GM12878 (cell line): ENCODE measurements at places on chromosomes 3 and 15. TPM values are rescaled to one million over a fixed set of nuclear protein-coding genes. Genes with fewer than 3 reads are reported as not detected.
A peak's percentile ranks its signal among the peaks of the same experiment; 100 is the strongest.

RHO gene
- total RNA-seq, result not detected in 2 replicates

DNA sequence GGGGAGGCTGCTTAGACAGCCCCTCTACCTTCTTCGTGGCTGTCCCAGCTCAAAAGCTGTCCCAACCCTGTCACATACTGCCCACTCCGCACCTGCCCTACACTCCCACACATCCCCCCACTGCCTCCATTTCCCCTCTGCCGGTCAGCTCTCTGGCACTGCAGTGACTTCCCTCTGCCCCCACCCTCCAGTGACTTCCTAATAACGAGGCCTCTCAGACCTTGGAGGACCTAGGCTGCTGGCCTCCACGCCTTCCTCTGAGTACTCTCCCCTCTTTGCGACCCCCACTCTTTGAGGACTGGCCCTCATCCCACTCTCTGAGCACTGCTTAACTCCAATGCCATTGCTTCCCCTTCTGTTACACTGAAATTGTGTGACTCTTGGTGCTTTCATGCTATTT lies 45.3 kb downstream of the KY start:
- H3K4me3 ChIP-seq, result no peak overlapping the region
- H3K27me3 ChIP-seq, result no peaks in the 10 kb centered on the region
- no peaks in the 10 kb centered on the region for H3K4me1 ChIP-seq
- no peaks in the 10 kb centered on the region for H3K36me3 ChIP-seq
- H3K27ac ChIP-seq, result no peak overlapping the region

C15orf62 gene
- 0.24 and 0.56 TPM in 2 replicates for total RNA-seq

GRCh38 chr3:170081079-170081741 lies 43.4 kb downstream of the GPR160 start:
- H3K27ac ChIP-seq, result no peak overlapping the region
- no peak overlapping the region for H3K4me3 ChIP-seq
- DNase-seq, result no peak
- no peaks in the 10 kb centered on the region for H3K4me1 ChIP-seq

KNG1 gene
- 0.21 and 0.24 TPM in 2 replicates for total RNA-seq

DNA sequence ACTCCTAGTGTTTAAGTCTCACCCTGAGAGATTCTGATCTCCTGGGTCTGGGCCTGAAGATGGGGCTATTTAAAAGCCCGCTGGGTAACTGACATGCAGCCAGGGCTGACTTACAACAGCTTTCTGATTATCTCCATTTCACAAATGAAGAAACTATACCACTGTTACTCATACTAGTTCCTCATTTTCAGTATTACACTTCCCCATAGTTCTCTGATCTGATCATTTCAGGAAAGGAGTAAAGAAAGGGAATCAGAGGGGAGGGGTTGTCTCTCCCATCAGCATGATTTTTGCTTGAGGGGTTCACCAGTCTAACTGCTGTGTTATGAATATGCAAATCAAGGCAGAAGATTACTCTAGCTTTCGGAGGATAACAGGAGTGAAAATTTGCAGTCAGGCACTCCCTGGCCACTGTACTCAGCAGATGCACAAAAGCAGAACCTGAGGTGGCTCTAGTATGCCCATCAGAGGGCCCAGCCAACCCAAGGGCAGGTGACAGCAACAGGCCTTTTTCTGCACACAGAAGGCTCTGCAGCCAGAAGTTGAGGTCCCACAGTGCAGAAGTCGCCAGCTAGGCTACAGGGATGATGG lies 59.4 kb downstream of the DAPK2 start:
- peak overlapping the region; percentile 1; the same call in 1 of the 2 replicates for H3K4me3 ChIP-seq
- H3K4me1 ChIP-seq, result peaks cover 77% of the 10 kb centered on the region
- H3K27me3 ChIP-seq, result no peaks in the 10 kb centered on the region
- H3K27ac ChIP-seq, result peak overlapping the region; percentile 92
- DNase-seq, result peak; percentile 96

GLDN gene
- total RNA-seq, result 0.13 TPM in 1 of 2 replicates, not detected in the other

TMEM108 gene
- not detected in 2 replicates for total RNA-seq

DNA sequence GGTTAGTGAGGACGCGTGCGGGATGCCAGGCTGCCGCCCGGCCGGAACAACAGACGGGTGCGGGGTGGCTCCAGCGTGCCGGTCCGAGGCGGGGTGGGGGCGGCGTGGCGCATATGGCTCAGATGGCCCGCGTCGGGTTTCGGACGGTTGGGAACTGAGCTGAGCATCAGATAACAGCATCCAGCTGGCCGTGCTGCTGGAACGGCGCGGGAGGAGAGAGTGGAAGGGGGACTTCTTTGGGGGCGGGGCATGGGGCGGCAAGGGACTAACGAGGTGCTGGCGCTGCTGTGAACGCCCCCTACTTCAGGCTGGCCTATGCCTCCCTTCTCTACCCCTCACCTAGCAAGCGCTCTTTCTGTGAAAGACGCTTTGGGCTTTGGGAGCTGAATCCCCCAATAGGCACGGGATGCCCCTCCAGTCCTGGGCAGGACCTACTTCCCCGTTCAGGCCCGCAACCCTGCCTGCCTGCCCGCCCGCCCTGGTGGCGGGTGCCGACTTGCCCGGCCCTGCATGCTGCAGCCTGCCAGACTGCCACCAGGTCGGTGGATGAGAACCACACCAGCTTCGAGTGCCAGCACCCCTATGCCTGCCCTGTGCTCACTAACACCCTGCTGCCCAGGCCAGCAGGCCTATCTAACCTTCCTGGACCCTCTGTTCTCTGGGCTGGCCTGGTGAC lies 542 bp downstream of the INKA1 start:
- no peaks in the 10 kb centered on the region for H3K36me3 ChIP-seq
- H3K27me3 ChIP-seq, result no peaks in the 10 kb centered on the region
- peaks cover 43% of the 10 kb centered on the region for H3K4me1 ChIP-seq

DNA sequence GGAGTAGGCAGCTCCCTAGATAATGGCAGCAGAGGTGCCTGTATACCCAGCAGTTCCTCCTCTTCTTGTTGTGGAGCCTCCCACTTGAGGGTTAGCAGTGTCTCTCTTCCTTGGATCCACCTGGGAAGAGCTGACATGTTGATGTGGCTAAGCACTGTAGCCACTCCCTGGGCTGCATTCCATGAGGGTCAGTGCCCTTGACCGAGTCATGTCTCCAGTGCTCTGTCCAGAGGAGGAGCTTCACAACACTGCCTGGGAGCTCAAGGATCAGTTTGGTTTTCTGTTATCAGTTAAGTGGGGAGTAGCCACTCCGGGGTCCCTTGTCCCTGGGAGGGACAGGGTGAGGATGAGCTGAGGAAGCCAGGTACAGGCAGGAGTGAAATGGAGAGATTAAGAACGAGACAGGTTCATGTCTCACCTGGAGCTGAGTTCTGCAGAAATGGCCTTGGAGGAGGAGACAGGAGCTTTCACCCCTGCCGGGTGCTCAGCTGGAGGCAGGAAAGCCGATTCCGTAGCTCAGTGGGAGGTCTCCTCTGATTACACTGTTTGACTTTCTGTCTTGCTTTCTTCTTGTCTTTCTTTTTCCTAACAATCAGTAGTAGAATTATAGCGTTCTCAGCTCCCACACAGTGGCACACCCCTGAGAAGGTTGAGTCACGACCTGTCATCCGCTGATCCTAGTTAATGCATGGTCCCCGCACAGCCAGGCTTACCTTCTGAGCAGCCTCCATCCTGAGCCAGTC lies 57.9 kb upstream of the SEC22A start:
- no peak for DNase-seq
- H3K27ac ChIP-seq, result no peak overlapping the region
- no peaks in the 10 kb centered on the region for H3K4me1 ChIP-seq
